ENCODE measurements at places on chromosomes 6 and 20. TPM values are rescaled to one million over a fixed set of nuclear protein-coding genes. Genes with fewer than 3 reads are reported as not detected.

The CALHM4 gene
- polyA plus RNA-seq: 1.2 TPM

The NOX3 gene
- not detected for polyA plus RNA-seq

The FOXS1 gene
- polyA plus RNA-seq: 0.81 TPM

The EPPIN gene
- not detected for polyA plus RNA-seq

The MDFI gene
- 74.1 TPM for polyA plus RNA-seq

The E2F1 gene
- 22.3 TPM for polyA plus RNA-seq

The MAP3K5 gene
- polyA plus RNA-seq: 1.5 TPM

The TP53TG5 gene
- not detected for polyA plus RNA-seq

GRCh38 chr6:149147195-149147594 lies 170.3 kb upstream of the TAB2 start:
- DNase-seq: no peak

- DNase-seq: no peak
These were observed 87.4 kb downstream of the CD24 start for GRCh38 chr6:106886922-106887797.

GRCh38 chr6:100461917-100462705 lies 2.6 kb downstream of the SIM1 start:
- DNase-seq: peak; percentile 47

DNA sequence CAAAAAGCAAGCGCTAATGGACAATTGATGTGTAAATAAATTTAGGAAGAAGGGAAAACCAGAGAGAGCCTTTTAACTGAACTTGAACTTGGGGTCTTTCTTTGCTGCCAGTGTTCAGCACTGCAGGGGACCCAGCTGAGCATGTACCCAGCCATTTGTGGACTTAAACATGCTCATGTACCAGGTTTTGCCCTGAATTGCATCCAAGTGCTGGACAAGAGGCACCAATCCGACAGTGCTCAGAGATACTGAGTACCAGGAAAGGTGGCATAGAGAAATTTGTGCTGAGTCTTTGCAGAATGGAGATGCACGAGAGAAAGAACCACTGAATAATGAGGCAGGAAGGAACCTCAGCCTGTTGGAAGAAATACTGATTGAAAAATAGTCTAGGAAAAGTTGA lies 16.0 kb downstream of the AKAP12 start:
- DNase-seq: no peak

DNA sequence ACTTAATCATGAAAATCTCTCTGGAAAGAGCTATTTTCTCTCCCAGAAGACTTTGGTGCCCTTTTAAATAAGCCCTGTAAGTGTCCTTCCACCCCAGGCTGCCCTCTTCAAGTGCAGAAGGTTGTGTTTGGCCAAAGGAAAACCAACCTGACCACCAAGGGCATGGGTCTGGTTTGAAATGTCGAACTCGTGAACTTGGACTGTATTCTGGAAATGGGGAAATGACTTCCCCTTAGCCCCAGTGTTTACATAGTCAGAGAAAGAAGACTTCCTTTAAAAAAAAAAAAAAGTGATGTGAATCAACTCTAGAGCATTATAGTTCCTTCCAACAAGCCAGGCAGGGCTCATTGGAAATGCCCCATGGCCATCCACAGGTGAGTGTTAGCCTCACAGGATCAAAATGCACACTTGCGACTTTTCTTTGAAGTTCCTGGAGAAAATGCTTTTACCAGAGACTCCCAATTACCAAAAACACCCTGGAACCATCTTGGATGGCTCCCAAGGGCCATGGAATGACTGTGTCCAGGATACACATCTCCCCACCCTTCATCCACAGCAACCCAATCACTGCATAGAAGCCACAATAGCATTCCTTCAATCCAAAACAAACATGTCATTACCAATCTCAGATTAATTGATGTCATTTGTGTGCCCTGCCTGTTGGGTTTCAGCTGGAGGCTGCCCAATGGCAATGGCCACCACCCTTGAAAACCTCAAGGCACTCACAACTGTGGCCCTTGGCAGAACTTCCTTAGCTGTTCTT lies 133.8 kb downstream of the CLIC5 start:
- no peak for DNase-seq

DNA sequence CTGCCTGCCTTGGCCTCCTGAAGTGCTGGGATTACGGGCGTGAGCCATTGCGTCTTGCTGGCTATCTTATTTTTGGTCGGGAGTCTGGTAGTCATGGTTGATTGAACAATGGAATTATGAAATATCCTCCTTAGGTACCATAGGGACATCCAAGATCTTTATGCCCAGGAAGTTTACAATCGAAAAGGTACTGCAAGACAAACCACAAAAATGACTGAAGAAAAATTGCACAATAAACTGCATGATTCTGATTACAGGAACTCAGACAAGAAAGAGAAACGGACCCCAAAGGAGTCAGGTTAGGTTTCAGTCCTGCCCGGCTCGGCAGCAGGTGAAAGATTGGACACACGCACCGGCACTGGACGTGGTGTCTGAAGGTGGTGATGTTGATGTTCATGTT lies 5.3 kb downstream of the SLC26A8 start:
- DNase-seq: no peak

DNA sequence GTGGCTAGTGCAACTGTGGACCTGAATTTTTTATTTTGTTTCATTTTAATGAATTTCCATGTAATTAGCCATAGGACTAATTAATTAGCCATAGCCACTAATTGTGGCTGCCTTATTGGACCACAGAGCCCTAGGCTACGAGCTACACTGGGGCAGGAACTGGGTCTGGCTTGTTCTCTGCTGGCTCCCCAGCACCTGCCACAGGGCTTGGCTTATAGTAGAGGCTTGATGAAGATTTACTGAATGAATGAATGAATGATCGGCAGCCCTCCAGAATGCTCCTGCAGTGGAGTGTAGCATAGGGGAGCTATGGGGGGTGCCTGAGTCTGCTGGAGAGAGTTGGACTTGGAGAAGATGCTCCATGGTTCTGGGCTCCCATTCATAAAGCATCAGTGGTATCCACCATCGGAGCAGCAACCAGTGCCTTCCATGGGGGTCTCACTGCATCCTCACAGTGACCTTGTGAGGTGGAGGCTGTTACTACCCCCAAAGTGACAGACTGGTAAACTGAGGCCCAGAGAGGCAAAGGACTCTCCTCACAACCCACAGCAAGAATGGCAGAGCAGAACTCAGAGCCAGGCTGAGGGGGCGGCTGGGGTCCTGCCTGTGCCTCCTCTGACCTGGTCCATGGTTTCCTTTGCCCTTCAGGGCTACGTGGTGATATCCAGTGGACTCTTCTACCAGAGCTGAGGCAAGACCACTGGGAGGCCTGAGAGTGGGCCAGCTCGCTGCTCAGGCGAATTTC lies 8.6 kb upstream of the BPIFB6 start:
- DNase-seq: no peak

- DNase-seq: no peak
These were observed 57.2 kb downstream of the PRKN start for GRCh38 chr6:162670345-162670744.

DNA sequence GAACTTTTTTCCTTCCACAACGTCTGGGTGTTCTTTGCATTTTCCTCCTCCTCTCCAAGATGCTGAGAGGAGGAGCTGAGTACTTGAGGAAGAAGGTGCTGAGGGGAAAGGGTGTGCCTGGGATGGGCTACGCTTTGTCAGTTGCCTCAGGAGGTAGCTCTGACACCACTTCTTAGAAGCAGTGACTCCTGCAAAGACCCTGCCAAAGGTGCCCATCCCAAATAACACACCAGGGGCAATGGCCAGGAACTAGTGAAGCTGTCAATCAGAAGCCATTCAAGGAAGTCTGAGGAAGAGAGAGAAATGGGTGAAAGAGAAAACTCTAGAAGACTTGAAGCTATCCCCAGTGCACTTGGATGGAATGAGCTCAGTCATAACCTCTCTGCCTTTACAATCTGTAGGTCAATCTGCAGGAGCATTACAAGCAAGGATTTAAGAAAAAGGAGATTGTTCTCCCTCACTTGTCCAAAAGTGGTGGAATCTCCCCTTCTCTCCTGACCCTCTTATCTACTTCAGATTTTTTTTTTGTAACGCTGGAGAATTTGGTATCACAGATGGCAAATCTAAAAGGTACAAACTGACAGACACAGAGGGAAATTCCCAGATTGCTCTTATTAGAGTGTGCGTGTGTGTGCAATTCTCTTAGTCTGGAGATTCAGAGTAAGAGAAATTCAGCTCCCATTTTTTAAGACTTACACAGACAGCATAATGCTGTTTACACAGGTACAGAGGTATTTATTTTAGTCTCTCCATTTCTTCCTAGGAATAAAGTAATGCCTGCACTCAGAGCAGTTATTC lies 242.6 kb downstream of the GMPR start:
- no peak for DNase-seq

DNA sequence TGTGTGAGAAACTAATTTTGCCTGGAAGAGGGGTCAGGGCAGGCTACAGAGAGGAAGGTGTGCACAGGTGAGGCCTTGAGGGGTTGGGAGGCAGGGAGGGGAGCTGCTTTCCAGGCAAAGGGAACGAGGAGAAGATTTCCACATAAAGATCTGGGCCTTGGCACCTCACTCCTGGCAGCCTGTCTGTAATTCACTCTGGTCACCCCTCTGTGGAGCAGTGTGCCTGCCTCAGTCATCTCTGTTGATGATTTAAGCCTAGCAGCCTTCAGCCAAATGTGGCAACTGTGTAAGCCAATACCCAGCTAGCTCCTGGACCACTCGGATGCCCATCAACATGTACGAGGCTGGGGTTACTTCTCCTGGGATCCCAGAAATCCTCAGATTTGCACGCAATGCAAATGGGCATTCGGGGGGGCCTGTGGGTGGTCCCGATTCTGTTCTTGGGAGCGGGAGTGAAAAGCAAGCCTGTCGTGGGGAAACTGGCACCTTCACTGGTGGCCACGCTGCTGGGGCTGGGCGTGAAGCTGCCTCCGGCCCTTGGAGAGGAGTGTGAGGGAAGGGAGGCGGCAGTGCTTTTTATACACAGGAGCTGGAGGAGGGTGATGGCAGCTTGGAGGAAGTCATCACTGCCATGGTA lies 360.4 kb downstream of the ZFAND3 start:
- no peak for DNase-seq

GRCh38 chr6:10390495-10391298 lies 24.2 kb downstream of the TFAP2A start:
- DNase-seq: no peak

DNA sequence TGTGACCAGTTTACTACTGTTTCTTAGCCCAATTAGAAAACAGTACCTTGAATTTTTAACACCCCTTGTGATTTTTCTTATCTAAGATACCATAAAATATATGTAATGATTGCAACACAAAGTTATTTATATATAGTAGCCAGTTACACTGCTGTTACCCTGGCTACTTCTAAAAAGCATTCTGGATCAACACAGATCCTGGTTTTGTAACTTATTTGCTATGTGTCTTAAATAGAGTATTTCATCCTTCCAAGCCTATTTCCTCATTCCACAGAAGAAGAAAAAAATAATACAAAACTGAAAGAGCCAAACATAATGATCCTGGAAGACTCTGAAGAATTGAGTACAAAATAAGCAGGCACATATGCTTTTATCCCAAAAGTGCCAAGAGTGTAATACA lies 19.0 kb upstream of the GSTA4 start:
- no peak for DNase-seq

GRCh38 chr6:1322156-1322555 lies 10.3 kb downstream of the FOXQ1 start:
- no peak for DNase-seq

GRCh38 chr20:54275359-54276111 lies 67.6 kb downstream of the PFDN4 start:
- DNase-seq: no peak

- no peak for DNase-seq
These were observed 145.3 kb downstream of the VEGFA start for GRCh38 chr6:43915208-43915869.

DNA sequence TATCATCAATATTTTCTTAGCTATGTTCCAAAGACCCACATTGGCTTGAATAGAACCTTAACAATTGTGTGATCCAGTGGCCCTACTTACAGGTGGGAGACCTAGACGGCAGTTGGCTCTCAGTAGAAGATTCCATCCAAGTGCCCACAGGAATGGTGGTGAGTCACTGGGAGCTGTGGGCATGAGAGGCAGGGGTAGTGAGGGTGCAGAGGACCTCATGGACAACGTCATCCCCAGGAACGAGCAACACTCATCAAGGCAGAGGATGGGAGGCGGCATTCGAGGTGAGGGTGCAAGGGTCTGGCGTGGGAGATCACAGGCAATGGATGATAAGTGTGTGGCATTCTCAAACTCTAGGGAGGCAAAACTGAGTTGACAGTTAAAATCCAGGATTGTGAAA lies 17.5 kb upstream of the SPO11 start:
- DNase-seq: no peak

GRCh38 chr20:24649787-24650490 lies 180.5 kb downstream of the SYNDIG1 start:
- no peak for DNase-seq

GRCh38 chr6:143741480-143741879 lies 63.7 kb downstream of the PHACTR2 start:
- DNase-seq: no peak

DNA sequence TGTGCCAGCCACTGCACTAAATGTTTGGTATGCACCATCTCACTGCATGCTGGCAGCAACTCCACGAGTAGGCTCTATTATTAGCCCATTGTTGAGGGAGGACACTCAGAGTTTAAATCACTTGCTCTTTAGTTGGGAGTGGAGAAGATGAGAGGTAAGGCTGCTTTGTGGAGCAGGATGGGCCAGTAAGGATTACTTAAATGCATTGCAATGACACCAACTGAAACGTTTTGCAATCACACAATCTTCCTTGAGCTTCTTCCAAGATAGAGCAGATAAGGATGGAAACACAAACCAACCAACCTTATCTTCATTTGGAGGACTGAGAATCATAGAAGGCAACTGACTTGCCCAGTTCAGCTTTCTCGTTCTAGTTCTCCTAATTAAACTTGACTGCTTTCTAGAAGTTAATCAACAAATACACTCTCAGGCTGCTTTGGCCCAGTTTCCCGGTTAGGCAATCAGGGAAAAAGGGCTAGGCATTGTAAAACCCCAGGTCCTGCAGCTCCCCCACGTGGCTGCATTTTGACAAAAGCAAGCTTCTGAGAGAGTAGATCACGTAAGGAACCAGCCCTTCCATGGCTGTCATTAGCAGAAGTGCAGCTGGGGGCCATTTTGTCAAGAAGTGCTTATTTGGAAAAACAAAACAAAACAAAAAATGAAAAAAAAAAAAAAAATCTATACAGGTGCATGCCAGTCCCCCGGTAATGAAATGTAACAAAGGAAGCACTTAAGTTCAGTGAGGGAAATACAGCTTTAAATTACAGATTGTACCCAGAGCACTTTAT lies 130.6 kb downstream of the BCAS1 start:
- DNase-seq: peak; percentile 94

DNA sequence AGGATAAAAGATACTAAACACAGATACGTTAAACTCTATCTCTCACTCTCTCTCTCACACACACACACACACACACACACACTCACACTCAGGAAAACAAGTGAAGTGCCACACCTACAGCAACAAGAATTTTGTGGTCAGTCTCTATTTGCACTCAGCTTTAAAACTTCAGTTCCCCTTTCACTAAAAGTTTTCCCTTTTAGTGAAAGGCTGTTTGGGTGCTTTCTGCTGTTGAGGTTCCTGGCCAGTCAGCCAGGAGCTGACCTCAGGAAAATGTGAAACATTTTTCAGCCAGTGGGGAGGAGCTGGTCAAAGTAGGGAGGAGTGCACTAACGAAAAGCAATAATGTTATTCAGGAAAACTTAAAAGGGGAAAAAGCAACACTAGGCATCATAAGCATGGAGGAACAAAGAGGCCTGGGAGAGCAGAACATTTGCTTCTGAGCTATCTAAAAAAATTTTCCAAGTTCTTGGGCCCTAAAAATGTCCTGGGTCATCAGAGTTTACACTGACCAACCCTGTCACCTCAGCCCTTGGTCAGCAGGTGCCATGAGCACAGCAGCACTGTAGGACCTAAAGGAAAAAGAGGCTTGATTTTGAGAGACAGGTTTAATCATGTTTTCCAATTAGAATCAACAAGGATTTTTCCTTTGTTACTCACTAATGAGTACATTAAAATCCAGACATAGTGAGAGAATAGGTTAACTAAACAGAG lies 30.7 kb upstream of the NT5E start:
- DNase-seq: peak; percentile 44

All from endothelial cell of umbilical vein (primary cell).